ENCODE measurements at places on chromosomes 3 and 15. TPM values are rescaled to one million over a fixed set of nuclear protein-coding genes. Genes with fewer than 3 reads are reported as not detected.

The HIGD2B gene
- total RNA-seq = not detected

GRCh38 chr3:25589783-25590258 lies 74.9 kb downstream of the TOP2B start:
- no peaks in the 10 kb centered on the region for H3K27me3 ChIP-seq
- peaks cover 73% of the 10 kb centered on the region for H3K4me1 ChIP-seq
- H3K4me3 ChIP-seq = no peak overlapping the region
- H3K27ac ChIP-seq = peak overlapping the region; percentile 64

The LEKR1 gene
- total RNA-seq = 1.0 TPM

GRCh38 chr3:179811321-179812095 lies 158.7 kb downstream of the USP13 start:
- no peaks in the 10 kb centered on the region for H3K36me3 ChIP-seq
- H3K27ac ChIP-seq = peak overlapping the region; percentile 91
- H3K4me3 ChIP-seq = no peak overlapping the region
- peaks cover 22% of the 10 kb centered on the region for H3K4me1 ChIP-seq

DNA sequence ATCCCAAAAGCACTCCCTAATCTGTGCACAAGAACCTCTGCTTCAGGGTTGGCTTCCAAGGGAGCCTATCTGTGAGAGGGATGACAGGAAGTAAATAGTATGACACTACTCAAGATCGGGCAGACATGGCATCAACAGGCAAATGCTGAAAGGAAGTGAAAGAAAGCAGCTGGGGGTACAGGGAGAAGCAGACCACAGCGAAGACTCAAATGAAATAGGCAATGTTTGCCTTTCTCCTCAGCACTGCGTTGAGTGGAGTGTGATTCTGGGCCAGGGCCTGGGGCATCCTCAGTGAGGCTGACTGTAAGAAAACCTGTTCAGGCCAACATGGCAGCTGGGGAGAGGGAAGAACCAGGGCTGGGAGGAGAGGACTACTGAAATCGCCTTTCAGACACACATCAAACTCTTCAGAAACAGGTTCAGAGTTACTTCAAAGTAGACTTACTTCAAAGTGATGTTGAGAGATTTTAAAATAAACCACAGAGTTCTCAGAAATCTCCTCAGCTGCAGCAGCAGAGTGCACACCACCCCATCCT lies 96.6 kb downstream of the SLC9A9 start:
- H3K27me3 ChIP-seq = peaks cover 11% of the 10 kb centered on the region
- no peak overlapping the region for H3K27ac ChIP-seq

The KIF15 gene
- 2.7 TPM for total RNA-seq

- H3K4me1 ChIP-seq = no peaks in the 10 kb centered on the region
- no peak overlapping the region for H3K27ac ChIP-seq
- H3K4me3 ChIP-seq = no peak overlapping the region
- no peak for DNase-seq
Measured at GRCh38 chr3:46990573-46991374, 11.3 kb downstream of the NBEAL2 start.

The CLSTN2 gene
- 143 TPM for total RNA-seq

GRCh38 chr3:18062657-18063025 lies 320.2 kb upstream of the TBC1D5 start:
- peaks cover 3% of the 10 kb centered on the region for H3K36me3 ChIP-seq
- H3K4me1 ChIP-seq = peaks cover 4% of the 10 kb centered on the region
- no peak overlapping the region for H3K27ac ChIP-seq
- H3K27me3 ChIP-seq = no peaks in the 10 kb centered on the region
- no peak for DNase-seq

The PLA1A gene
- 0.86 TPM for total RNA-seq

- no peaks in the 10 kb centered on the region for H3K4me1 ChIP-seq
- H3K4me3 ChIP-seq = no peak overlapping the region
- peaks cover 2% of the 10 kb centered on the region for H3K27me3 ChIP-seq
- no peak overlapping the region for H3K27ac ChIP-seq
- no peaks in the 10 kb centered on the region for H3K36me3 ChIP-seq
Measured at GRCh38 chr3:54593653-54594052, 334.2 kb downstream of the LRTM1 start.

DNA sequence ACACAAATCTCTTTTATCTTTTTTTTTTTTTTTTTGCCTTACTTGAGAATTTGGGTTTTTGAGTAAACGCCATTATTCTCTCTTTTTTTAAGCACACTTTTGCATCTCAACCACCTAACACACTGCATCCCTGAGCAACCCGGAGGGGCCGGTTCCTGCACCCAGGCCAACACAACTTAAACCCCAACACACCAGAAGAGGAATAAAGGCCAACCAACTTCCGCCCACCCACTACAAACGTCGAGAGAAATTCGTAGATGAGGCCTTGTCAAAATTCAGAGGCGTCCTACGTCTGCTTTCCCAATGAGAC lies 389 bp upstream of the CCNB2 start:
- peak overlapping the region; percentile 91 for H3K4me3 ChIP-seq
- peaks cover 14% of the 10 kb centered on the region for H3K4me1 ChIP-seq
- DNase-seq = no peak
- H3K27ac ChIP-seq = peak overlapping the region; percentile 96
- H3K27me3 ChIP-seq = no peaks in the 10 kb centered on the region
- no peaks in the 10 kb centered on the region for H3K36me3 ChIP-seq

- no peak for DNase-seq
- no peaks in the 10 kb centered on the region for H3K36me3 ChIP-seq
- peaks cover 12% of the 10 kb centered on the region for H3K4me1 ChIP-seq
- H3K4me3 ChIP-seq = no peak overlapping the region
- H3K27ac ChIP-seq = no peak overlapping the region
Measured at GRCh38 chr15:40846841-40847222, 3.0 kb downstream of the SPINT1 start.

The RASGRP1 gene
- total RNA-seq = 0.26 TPM

DNA sequence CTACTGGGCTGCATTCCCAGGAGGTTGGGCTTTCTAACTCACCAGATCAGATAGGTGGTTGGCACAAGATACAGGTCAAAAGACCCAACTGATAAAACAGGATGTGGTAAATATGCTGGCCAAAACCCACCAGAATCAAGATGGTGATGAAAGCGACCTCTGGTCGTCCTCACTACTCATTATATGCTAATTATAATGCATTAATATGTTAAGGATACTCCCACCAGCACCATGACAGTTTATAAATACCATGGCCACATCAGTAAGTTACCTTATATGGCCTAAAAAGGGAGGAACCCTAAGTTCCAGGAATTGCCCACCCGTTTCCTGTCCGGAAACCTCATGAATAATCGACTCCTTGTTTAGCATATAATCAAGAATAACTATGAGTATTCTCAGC lies 31.6 kb downstream of the CFAP44 start:
- no peak for DNase-seq
- no peak overlapping the region for H3K27ac ChIP-seq
- H3K36me3 ChIP-seq = peaks cover 16% of the 10 kb centered on the region
- H3K4me1 ChIP-seq = peaks cover 6% of the 10 kb centered on the region
- no peaks in the 10 kb centered on the region for H3K27me3 ChIP-seq

DNA sequence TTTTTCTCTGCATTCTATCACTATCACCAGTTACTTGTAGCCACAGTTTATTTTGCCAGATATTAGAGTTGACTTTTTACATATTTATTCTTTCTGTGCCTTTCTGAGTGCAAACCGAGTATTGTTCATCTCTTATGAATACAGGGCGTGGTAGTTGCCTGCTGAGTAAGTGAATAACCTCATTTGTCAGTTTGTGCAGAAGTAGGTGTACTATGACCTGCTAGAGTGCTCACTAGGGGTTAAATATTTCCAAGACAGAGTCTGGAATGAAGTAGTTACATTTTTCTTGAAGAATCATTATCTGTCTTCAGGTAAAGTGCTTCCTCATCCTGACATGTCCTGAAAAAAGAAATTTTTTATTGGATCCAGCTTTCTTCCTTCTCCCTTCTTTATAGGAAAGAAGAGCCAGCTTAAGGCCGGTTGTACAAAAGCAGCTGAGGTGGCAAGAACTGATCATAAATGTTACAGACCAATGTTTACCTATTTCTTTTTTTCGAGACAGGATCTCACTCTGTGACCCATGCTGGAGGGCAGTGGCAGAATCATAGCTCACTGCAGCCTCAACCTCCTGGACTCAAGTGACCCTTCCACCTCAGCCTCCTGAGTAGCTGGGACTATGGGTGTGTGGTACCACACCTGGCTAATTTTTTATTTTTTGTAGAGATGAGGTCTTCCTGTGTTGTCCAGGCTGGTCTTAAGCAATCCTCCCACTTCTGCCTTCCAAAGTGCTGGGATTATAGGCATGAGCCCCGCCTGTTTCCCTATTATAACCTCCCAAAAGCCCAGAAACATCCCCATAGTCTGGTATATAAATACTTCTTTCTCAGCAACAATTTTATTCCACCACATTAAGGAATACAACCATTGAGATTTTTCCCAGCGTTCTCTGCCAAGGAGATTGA lies 182.5 kb downstream of the TPRG1 start:
- no peak overlapping the region for H3K4me3 ChIP-seq
- no peak overlapping the region for H3K27ac ChIP-seq
- H3K4me1 ChIP-seq = peaks cover 22% of the 10 kb centered on the region
- H3K27me3 ChIP-seq = no peaks in the 10 kb centered on the region
- no peaks in the 10 kb centered on the region for H3K36me3 ChIP-seq

The C3orf85 gene
- not detected for total RNA-seq

DNA sequence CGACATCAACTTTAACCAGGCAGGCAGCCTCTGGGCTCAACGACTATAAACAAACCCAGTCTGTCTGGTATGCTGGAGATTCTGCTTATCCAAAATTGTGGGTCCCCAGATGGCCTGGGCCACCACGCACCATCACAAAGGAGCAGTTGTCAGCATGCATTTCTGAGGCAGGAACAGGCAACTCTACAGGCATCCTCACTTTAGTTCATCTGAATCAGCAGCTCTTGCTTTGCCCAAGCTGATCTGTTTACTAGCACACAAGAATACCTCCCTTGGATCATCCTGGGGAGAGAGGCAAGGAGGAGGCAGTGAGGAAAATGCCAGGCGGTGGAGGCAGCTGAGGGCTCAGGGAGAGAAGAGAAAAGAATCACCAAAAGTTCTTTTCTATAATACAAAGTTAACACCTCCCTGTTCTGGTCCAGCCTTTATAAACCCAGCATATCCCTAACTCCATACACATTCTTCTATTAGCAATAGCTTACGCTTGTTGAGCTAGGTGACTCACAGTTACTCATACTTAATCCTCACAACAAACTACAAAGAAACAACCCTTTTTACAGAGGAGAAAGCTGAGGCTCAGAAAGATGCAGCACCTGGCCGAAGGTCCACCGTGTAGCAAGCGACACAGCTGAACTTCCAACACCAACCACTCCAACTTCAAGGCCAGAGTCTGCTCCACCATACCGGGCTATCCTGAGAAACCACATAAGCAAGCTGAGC lies 33.6 kb downstream of the ZDHHC3 start:
- no peak for DNase-seq
- H3K4me1 ChIP-seq = peaks cover 11% of the 10 kb centered on the region
- H3K4me3 ChIP-seq = no peak overlapping the region
- H3K27me3 ChIP-seq = no peaks in the 10 kb centered on the region
- H3K27ac ChIP-seq = no peak overlapping the region

The GOLGA8R gene
- 4.9 TPM for total RNA-seq

DNA sequence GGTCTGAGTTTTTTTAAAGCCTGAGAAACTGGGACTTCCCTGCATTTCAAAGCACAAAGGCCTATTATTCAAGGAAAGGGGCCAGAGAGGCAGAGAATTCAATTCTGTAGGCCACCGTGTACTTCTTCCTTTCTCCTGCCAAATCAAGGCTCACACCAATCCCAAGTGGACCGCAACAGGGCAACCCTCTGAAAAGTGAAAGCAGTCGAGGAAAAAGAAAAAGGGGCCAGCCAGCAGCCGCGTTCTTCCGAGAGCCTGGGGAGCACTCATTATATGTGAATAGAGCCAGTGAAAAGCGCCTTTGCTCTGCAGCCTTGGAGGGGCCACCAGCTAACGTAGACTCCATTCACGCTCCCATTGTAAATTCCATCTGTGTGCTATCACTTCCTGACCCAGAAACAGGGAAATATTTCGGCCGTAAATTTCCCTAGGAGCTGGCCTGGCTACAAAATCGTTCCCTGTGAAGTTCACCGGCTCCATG lies 45.9 kb upstream of the THUMPD3 start:
- H3K27ac ChIP-seq = peak overlapping the region; percentile 91
- H3K27me3 ChIP-seq = no peaks in the 10 kb centered on the region
- DNase-seq = no peak
- H3K36me3 ChIP-seq = no peaks in the 10 kb centered on the region
- peak overlapping the region; percentile 68 for H3K4me3 ChIP-seq

GRCh38 chr3:154364849-154365248 lies 40.6 kb upstream of the DHX36 start:
- H3K36me3 ChIP-seq = no peaks in the 10 kb centered on the region
- H3K27me3 ChIP-seq = no peaks in the 10 kb centered on the region
- no peak overlapping the region for H3K27ac ChIP-seq

The MST1 gene
- total RNA-seq = 38.3 TPM

DNA sequence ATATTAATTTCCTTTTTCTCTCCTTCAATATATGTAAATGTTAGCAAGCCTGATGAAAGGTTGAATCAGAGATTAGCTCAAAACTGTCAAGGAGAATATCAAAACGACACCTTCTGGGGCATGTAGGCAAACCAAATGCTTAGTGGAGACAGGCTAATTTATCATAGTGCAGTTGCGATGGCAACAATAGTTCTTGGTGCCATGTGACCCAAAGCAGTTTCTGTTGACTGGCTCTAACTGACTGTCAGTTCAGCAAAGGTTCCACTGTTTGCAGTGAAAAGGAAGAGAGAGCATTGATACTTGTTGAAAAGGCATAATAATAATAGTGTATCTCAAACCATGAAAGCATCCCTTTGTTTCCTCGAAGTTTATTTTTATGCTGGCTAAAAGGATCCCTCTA lies 513.9 kb downstream of the NLGN1 start:
- no peak overlapping the region for H3K27ac ChIP-seq
- no peak for DNase-seq
- H3K4me1 ChIP-seq = peaks cover 4% of the 10 kb centered on the region
- no peaks in the 10 kb centered on the region for H3K27me3 ChIP-seq
- H3K4me3 ChIP-seq = no peak overlapping the region

GRCh38 chr3:178851564-178851963 lies 220.0 kb downstream of the ZMAT3 start:
- no peaks in the 10 kb centered on the region for H3K36me3 ChIP-seq
- H3K4me3 ChIP-seq = no peak overlapping the region

DNA sequence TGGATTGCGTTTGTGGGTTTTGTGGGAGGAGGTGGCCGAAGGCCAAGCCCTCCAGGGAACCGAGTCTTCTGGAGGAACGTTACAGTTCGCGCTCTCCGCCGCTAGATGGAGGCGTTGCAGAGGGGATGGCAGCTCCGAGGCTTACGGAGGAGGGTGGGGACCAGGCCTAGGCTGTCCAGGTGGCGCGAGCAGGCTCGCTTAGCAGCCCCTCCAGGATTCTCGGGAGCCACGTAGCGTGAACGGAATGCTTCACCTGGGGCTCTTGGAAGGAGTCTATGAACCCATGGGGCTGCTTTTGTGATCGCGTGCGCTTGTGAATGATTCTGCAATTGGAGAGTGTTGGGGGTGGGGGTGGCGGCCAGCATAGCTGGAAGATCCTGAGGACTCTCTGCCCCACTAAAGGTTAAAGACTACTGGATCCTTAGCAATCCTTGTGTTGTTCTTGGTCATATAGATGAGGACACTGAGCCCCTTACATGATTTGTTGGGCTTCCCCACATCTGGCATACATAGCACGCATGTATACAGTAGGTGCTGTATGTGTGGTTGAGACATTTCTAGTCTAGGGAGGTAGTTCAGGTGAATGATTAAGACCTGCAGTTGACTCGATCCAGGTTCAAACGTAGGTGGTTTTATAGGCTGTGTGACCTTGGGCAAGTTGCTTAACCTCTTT lies 25.7 kb downstream of the FAM3D start:
- no peaks in the 10 kb centered on the region for H3K36me3 ChIP-seq
- no peak overlapping the region for H3K4me3 ChIP-seq
- peak; percentile 89 for DNase-seq

Data from osteocyte (in vitro differentiated cells).